Kidney tubule cell (primary cell): ENCODE measurements at places on chromosomes 2 and 18.

GRCh38 chr2:235000426-235001236 lies 48.8 kb downstream of the SH3BP4 start:
- DNase-seq, result no peak

- no peak for DNase-seq
Measured at GRCh38 chr2:240812301-240812680, 7.7 kb downstream of the KIF1A start.

- DNase-seq, result peak; percentile 13
Measured at GRCh38 chr18:76131738-76132137, 363.3 kb downstream of the ZNF516 start.

DNA sequence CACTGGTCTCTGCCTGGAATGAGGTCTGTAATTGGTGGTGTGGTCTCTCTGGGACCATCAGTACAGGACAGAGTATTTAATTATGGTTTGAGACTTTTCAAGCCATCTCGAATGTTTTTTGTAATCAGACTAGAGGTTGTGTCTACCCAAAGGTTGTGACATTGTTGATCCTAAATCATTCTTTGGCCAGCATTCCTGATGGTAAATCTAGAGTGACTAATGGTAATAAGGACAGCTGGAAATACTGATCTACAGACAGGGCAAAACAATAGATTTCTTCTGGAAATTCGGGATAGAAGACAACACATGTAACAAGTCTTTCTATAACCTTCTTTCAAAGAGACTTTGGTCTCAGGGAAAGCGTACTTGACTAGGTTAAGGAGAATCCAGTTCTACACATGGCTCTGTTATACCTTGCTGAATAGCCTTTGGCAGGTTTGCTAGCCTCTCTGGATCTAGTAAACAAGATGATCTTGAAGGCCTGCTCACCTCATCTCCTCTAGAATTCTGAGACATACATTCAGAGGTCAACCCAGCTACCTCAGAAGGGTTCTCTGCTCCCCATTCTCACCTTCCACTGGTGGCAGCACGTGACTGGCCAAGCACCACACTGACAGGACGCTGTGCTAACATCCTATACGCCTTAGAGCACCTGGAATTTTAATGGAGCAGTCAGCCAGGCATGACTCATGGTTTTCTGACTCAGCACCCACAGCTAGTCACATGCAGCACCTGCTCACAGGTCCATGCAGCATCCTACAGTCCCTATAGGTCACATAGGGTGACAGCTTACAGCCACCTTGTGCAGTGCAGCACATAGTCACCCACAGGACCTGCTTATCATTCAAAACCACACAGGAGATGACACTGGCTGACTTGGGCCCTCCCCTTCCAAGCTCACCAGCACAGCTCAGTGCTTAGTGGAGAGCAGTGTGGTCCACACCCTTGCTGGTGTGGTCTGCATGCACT lies 12.2 kb downstream of the PLB1 start:
- DNase-seq, result peak; percentile 99

- no peak for DNase-seq
Measured at GRCh38 chr2:118990757-118991545, 49.0 kb downstream of the MARCO start.

- peak; percentile 62 for DNase-seq
Measured at GRCh38 chr18:63131106-63131958, 188.2 kb downstream of the BCL2 start.

- no peak for DNase-seq
Measured at GRCh38 chr2:12890066-12890465, 173.3 kb downstream of the TRIB2 start.

- peak; percentile 91 for DNase-seq
Measured at GRCh38 chr2:60958800-60959199, 58.7 kb upstream of the PEX13 start.

- no peak for DNase-seq
Measured at GRCh38 chr2:163419000-163419830, 316.6 kb downstream of the FIGN start.

DNA sequence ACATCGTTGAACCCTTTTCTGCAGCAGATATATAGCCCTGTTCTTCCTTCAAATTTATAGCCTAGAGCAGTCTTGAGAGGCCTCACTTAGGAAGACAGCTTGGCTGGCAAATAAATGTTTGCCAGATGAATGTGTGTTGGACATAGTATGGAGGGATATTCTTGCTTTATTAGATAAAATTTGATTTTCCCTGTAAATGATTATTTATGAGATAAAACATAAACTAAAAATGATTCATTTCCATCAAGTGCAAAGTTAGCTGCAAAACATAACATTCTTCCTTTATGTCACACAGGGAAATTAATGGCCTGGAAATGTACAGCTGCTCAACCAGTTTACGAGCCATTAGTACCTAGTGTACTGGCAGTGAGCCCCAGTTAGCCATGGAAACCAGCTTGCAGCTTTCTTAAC lies 82.5 kb downstream of the LIMS1 start:
- DNase-seq, result peak; percentile 83

GRCh38 chr2:96808176-96808837 lies 7.8 kb upstream of the CNNM3 start:
- DNase-seq, result no peak
